ENCODE measurements at places on chromosomes 16 and 17.

- no peak for DNase-seq
These were observed 2.7 kb downstream of the TRAF7 start for GRCh38 chr16:2158262-2158638.

- DNase-seq: no peak
These were observed 3.4 kb upstream of the FBRS start for GRCh38 chr16:30654856-30655255.

DNA sequence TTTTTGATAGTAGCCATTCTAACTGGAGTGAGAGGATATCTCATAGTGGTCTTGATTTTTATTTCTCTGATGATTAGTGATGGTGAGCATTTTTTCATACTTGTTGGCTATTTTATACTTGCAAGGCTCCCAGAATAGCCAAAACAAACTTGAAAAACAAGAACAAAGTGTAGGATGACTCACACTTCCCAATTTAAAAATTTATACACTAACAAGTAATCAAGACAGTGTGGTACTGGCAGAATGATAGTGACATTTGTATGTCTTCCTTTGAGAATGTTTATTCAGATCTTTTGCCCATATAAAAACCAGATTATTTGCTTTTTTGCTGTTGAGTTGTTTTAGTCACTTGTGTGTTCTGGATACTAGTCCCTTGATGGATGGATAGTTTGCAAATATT is 17.8 kb downstream of the SPECC1 start:
- DNase-seq: no peak

DNA sequence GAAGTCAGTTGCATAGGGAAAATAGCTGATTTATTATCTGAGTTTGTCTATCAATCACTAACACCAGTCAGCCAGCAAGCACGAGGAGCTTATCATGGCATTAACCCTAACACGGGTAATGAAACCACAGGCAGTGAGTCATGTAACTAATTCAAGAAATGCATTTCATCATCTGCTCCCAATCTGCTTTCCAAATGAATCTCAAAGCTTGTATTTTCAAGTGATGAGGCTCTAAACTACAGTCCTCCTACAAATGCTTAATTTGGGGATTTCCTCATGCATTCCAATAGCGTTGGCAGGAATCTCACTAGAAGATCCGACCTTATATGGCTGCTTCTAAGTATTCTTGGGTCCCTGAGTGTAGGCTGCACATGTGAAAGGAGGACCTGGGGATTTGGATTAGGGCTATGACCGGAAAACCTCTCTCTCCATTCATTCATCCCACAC is 118.4 kb upstream of the HSBP1 start:
- DNase-seq: peak; percentile 5

DNA sequence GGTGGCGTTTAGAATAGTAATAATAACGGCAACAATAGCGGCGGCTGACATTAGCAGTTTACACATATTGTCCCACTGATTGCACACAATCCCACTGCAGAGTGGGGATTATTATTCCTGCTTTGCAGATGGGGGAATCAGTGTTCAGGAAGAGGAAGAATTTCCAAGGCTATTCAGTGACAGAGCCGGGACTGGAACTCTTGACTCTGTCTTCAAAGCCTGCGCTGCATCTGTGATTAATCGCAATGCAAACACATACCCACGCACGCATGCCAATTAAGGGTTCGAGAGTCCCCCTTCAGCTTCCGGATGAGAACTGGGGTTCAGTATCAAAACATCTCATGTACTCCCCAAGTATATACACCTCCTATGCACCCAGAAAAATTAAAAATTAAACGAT is 29.2 kb downstream of the TMEM186 start:
- DNase-seq: no peak

GRCh38 chr17:73776351-73777130 is 132.3 kb upstream of the SDK2 start:
- DNase-seq: no peak

DNA sequence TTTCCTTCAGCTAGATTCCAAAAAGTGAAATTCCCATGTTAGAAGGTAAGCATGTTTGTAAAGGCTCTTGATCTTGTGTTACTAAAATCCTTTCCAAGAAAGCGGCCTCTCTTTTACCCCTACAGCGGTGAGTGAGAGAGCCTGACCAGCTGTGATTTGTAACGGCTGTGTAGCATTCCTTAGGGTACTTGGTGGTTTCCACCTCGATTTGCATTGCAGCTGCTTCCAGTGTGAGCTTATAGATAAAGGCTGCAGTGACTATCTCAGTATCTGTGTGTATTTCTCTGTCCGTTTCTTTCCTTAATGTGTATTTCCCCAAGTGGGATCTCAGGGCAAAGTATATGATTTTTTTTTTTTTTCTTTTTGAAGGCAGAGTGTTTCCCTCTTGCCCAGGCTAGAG is 169.4 kb downstream of the SNX29 start:
- DNase-seq: no peak

DNA sequence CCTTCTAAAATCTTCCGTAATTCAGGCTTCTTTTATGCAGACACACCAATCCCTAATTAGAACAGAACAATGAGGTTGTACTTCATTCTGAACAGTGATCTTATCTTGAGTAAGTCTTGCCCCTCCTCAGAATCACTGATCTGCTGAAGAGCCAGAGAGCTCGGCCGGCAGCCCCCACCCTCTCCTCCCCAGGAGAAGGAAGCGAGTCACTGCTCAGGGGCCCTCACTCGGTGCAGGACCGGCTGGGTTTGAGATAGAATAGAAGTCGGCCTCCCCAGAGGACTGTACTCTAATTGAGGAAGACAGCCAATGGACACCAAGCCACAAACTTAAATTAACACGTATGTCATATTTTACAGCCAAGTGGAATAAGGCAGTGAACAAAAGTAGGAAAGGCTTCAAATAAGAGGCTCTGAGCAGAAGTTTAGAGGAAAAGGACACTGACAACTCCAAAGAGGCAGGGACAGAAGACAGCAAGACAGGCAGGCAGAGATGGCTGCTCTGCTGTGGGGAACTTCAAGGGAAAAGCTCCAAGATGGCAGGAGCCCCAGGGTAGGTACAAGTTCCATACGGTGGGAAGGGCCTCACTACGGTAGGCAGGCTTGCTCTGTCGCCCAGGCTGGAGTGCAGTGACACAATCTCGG is 18.6 kb downstream of the CREBBP start:
- DNase-seq: no peak

DNA sequence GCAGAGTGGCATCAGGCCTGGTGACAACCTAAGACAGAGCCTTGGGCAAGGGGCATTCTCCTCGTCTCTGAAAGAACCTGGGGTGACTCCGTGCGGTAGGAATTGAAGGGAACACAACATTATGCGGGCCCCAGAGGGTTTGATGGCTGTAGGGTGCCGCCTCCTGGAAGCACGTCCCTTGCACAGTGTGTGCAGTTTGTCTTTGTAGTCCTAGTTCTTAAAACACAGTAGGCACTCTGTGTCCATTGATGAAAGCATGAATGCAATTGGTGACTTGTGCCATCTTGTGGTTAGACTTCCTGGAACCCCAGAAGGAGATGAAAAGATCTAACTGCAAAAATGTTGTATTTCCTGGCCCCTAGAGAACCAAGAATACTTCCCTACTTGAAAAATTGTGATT is 279.8 kb downstream of the UTP18 start:
- DNase-seq: no peak

GRCh38 chr17:43199633-43200032 is 12.0 kb upstream of the TMEM106A start:
- DNase-seq: no peak

DNA sequence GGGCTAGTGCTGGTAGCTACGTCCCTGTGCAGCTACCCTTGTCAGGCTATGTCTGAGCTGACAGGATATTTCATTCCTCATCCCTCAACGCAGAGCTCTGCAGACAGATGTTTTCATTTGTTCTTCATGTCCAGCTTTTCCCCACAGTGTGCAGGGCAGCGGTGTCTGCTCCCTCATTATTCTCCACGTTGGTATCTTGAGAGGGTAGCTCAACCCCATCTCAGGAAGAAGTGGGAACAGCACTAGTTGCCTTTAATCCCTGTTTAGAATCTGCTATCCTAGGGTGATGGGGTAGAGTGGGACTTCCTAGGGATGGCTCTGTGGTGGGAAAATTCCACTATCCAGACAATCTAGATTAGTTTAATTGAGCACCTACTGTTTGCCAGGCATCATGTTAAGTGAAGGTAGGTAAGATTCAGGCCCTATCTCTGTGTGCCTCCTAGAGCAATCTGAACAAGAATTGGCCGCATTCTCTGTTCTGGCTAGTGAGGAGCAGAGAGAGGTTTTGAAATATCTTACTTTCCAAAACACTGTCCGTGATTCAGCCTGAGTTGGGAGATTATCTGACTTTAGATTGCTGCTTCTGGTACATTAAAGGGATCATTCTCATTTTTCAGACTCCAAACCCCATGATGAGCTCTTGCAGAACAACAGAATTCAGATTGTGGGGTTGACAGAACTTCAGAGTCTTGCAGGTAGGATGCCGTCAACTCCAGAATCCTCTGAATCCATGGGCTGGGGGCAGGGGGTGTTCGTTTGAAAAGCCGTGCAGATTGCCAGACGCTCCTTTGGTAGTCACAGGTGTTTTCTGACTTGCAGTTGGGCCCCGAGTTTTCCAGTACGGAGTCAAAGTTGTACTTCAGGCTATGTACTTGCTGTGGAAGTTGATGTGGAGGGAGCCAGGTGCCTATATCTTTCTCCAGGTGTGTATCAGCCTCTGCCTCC is 963 bp downstream of the ALG1 start:
- no peak for DNase-seq

DNA sequence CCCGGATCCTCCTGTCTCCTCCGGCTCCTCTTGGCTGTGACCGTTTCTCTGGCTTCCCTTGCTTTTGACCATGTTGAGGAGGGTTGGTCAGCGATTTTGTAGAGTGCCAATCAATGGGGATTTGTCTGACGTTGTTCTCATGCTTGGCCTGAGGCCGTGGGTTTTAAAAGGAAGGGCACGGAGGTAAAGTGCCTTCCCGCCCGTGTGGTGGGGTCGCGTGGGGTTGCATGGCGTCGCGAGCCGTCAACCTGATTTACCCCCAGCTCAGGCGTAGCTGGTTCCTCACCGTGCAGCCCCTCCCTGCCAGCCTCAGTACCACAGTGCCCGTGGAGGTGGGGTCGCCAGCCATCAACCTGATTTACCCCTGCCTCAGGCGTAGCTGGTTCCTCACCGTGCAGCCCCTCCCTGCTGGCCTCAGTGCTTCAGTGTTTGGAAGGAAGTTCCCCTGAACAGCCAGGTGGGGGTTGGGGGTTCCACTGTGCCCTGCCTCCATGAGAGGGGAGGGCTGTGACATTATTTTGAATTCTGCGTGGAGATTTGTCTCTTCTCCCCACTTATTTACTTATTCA is 5.0 kb downstream of the TPSAB1 start:
- DNase-seq: no peak

DNA sequence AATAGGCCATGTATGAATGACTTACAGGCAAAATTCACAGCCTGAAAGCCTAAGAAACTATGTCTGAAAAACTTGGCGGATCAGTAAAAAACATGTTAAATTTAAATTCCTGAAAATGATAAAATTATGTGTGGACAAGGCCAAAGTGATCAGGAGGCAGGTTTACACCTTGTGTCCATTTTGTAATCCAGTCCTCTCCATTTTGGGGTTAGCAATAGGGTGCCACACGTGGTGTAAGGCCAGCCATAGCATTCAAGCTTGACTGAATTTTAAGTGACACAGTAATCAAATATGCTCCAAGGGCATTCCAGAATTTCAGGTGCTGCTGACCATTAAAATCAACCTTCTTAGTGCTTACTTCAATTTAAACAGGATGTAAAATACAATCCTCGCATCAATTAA is 2.7 kb downstream of the RNF43 start:
- DNase-seq: peak; percentile 44

DNA sequence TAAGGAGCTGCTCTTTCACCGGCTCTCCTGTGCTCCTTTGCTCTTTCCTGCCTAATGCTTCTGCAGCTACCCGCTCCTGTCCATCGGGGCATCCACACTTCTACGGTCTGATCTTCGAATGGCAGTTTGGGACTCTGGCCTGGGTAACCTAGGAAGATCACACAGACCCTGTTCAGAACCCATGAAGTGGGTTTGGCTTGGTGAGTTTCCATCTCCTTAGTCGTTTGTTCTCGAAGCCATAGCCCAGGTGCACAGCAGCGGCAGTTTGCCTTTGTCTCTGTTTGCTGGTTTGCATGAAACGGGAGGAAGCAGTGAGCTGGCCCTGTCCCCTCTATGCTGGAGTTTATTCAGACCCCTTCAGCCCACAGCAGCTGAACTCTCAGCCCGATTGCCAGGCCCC is 29.0 kb downstream of the PSMD7 start:
- no peak for DNase-seq

GRCh38 chr16:53865494-53865863 is 161.5 kb downstream of the FTO start:
- no peak for DNase-seq

DNA sequence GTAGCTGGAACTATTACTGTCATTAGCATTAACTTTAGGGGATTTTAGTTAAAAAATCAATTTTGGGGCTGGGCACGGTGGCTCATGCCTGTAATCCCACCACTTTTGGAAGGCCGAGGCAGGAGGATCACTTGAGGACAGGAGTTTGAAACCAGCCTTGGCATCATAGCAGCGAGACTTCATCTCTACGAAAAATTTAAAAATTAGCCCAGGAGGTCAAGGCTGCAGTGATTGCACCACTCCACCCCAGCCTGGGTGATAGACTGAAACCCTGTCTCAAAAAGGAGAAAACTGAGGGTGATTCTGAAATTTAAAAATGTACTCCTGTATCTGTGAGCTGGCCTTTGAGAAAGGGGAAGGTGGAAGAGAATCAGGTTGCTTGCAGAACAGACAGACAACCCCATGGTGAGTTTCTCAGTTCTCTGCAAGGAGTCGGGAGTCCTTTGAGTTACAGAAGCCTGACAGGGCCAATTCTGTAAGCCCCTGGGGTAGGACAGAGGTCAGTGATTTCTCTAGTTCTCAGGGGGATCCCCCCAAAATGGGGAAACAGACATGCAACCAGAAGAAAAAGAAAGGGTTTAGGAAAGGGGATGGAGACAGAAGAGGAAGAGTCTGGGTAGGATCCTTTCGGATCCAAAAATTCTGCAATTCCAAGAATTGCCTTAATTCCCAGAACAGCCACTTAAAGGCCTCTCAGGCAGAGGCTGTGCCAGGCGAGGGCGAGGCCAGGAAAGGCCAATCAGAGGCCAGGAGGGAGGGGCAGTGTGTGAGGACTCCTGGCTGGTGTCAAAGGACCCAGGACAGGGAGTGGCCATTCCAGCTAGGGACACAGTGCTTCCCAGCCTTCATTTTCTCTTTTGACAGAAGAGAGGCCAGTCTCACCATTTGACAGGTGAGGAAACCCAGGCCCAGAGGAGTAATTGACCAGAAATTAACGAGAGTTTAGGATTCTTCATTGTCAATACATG is 6.7 kb downstream of the NUPR1 start:
- DNase-seq: no peak

GRCh38 chr17:76515274-76515949 is 14.2 kb upstream of the RHBDF2 start:
- no peak for DNase-seq

All from NCI-H524 (cell line).